Activated T-helper 1 cell treated with anti-CD3 and anti-CD28 coated beads, Interleukin-12 subunit alpha, Interleukin-12 subunit beta, Interleukin-2, Interleukin-4 antibody, amounts not matched to agents 30 ng/mL and 10 ng/mL and 1 ng/mL, durations not matched to agents 14 hours and 24 hours and 36 hours (primary cell): ENCODE measurements at places on chromosomes 13 and 19.
A peak's percentile ranks its signal among the peaks of the same experiment; 100 is the strongest.

GRCh38 chr13:113905942-113906341 lies 42.1 kb upstream of the GAS6 start:
- DNase-seq = no peak

GRCh38 chr19:40312533-40312932 lies 27.4 kb upstream of the AKT2 start:
- DNase-seq = no peak

DNA sequence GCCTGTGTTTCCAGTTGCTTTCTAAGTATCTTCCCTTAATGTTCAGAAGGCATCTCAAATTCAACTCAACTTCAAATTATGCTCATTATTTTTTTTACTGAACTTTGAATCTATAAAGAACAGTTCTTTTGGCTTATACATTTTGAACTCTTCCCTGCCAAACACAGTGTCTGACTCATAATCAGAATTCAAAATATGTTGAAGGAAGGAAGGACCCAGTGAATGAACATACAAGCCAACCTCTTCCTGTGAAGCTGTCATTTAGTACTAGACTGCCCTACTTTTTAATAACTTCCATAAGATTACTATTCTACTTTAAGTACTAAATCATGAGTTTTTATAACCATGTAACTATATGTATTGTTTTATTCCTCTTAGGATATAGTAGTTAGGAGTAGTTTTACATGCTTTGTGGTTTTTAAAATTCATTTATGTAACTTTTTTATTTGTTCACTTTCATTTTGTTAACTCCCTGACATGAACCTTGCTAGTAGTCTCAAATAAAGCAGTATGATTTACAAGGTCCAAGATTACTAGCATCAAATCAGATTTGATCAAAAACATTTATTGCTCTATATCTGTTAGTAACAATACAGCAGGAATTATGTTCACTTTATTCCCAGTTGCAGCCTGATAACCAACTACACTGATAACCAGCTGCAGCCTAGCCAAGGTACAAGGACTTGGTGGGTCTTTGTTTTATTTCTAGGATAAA lies 6.4 kb downstream of the NUDT15 start:
- DNase-seq = no peak

- no peak for DNase-seq
Measured at GRCh38 chr13:76271728-76272232, 614.4 kb downstream of the KCTD12 start.

- no peak for DNase-seq
Measured at GRCh38 chr19:29079356-29080032, 133.5 kb downstream of the UQCRFS1 start.

DNA sequence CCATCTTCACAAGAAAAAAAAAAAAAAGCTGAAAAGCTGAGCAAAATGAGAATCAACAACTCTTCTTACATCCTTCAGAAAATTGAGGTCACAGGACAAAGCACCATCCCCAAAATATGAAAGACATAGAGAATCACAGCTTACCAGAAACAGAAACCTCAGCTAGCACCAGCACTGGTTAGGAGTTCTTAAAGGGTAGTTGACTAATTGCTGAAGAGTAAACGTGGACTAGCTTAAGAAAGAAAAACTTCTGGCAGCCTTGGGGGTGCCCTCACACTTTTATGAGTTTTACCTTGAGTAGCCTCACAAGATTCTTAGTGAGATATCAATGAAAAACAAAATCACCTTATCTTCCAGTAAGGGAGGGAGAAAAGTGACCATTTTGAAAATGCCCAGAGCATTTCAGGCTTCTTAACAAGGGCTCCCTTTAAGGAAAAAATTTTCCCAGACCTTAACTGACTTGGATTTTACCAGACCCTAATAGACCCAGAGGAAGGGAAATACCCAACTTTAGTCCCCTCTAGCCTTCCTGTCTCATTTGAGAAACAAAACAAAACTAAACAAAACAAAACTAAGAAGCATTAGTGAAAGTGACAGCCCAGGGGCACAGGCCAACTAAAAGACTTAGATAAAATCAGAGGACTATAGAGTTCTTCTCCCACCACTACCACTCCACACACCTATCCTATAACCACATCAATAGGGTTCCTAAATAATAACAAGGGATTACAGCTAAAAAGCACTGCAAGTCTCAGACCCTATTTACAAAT lies 888.6 kb downstream of the DIAPH3 start:
- DNase-seq = no peak

DNA sequence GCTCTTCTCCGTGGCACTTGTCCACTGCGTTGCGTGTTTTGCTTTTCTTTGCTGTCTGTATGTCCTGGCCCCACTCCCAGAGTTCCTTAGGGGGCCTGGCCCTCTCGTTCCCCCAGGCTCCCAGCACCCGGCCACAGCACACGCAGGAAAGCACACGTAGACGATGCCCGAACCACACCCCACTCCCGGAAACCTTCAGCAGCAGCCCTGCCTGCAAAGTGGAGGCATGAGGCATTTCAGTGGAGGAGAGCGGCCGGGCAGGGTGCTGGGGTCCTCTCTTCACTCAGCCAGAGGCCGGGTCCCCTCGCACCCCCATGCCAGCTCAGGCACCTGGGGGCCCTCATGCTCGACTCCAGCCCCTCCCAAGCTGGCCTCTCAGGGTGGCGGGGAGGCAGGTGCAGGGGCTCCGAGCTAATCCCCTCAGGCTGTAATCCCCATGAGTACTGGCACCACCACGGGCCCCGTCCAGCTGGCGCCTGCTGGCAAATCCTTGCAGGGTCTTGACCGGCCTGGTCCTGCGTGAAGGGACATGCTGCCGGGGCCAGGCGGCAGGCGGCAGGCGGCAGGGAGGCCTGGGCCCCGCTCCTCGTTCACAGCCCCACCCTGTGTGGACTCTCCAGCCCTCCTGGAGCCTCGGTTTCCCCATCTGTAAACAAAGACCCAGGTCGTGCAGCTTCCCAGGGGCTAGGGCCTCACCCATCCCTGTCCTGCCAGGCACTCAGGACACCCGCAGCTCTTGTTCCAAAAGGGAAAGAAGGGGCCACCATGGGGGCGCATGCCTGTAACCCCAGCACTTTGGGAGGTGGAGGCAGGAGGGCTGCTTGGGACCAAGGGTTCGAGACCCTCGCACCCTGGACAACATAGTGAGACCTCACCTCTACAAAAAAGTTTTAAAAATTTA lies 7.0 kb downstream of the PIP5K1C start:
- DNase-seq = no peak

GRCh38 chr19:55454787-55455243 lies 6.6 kb downstream of the ISOC2 start:
- peak; percentile 29 for DNase-seq

GRCh38 chr13:47718556-47718955 lies 282.5 kb downstream of the SUCLA2 start:
- DNase-seq = no peak

GRCh38 chr13:46839399-46839798 lies 42.4 kb upstream of the ESD start:
- DNase-seq = no peak

DNA sequence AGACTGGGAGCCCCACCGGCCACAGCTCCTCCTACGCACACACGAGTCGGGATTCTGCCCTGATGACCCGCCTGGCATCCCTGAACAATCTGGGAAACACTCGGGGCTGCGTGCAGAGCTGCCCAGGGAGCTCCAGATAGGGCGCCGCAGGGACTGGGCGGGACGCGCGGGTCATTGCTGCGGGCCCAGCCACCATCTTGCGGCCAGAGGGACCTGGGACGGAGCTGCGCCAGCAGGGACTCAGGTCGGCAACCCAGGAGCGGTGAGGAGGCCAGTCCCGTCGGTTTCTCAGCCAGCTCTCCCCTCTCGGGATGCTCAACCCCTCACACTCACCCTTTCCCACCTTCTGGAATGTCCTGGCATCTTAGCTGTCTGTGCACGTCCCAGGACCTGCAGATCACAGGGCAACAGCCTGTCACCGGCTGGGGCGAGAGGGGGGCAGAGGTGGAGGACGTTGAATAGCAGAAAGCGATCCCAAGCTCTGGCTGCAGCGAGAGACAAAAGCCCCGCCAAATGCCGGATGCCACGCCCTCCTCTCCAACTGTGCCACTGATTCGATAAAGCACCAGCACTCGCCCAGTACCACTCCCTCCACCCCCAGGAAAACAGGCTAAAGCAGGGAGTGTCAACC lies 20.4 kb upstream of the ZNF91 start:
- no peak for DNase-seq

GRCh38 chr19:2221250-2221831 lies 14.8 kb downstream of the PLEKHJ1 start:
- DNase-seq = no peak

GRCh38 chr13:25379011-25379410 lies 7.2 kb downstream of the ATP8A2 start:
- no peak for DNase-seq

DNA sequence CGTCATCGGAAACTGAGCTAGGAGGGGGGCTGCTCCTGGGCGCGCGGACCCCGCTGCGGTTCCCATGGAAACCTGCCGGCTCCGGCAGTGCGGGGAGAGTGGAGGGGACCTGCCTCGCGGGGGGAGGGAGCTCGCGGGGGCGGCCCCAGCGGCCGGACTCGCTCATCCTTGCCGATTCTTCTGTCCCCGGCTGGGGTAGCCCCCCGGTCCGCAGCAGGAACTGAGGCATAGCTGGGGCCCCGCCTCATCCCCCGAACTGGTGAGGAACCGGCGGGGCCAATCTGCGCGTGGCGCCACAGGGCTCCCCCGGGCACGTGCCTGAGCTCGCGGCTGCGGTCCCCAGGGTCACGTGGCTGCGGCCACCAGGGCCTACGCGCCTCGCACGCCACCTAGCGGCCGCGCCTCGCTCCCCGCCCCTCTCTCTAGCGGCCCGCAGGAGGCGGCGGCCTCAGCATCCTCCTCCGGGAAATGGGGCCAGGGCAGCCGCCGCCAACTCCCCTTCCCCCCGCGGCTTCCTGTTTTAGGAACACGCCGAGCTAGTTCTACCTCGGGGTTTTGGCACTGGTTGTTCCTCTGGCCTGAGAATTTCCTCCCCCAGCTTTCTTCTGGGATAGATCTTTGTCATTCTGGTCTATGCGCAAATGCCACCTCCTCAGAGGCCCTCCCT lies 1.7 kb upstream of the ELAVL3 start:
- peak; percentile 84 for DNase-seq

DNA sequence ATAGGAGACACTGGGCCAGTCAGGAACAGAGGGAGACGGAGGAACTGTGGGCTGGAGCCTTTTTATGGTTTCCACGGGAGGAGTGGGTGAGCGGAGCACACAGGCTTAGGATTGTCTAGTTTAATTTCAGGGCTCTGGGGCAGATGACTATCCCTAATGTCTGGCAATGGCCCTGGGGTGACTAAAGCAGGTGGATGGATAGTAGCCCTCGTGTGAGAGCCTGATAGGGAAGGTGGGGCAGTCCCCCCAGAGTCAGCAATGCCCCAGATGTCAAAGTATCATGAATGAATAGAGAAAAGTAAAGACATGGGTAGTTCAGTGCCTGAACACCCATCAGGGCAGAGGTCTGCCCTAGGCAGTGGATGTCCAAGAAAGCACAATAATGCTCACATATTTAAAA lies 94.2 kb downstream of the ZDHHC20 start:
- no peak for DNase-seq

GRCh38 chr13:73754727-73755292 lies 379.4 kb downstream of the KLF12 start:
- DNase-seq = no peak

GRCh38 chr13:46396341-46396740 lies 9.3 kb upstream of the RUBCNL start:
- DNase-seq = no peak

DNA sequence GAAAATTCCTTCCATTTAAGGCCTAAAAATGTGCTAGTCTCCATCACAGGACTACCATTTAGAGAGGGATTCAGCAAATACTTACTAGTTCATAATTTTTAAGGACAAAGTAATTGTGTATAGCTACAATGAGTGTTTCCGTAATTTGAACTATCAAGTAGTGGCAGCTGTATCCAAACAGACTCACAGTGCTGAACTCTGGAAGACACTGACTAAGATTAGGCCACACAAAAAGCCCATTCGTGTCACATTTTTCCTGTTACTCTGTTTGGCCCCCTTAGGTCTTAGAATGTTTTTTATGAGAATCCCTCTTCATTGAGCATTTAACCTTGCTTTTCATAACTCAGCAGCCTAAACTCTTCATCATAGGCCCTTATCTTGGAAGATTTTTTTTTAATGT lies 731.2 kb upstream of the PCDH9 start:
- DNase-seq = no peak

DNA sequence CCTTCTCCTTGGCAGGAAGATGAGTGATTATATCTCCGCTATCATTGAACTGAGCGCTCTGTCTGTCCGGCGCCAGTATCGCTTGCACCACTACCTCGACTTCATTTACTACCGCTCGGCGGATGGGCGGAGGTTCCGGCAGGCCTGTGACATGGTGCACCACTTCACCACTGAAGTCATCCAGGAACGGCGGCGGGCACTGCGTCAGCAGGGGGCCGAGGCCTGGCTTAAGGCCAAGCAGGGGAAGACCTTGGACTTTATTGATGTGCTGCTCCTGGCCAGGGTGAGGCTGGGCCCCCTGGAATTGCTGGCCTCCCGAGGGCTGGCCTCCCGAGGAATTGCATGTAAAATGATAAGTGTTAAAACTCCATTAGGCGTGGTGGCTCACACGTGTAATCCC lies 32.1 kb downstream of the CYP4F22 start:
- DNase-seq = no peak

- no peak for DNase-seq
Measured at GRCh38 chr19:33268162-33268991, 34.0 kb downstream of the CEBPA start.

- no peak for DNase-seq
Measured at GRCh38 chr19:577439-578392, 5.3 kb downstream of the BSG start.

DNA sequence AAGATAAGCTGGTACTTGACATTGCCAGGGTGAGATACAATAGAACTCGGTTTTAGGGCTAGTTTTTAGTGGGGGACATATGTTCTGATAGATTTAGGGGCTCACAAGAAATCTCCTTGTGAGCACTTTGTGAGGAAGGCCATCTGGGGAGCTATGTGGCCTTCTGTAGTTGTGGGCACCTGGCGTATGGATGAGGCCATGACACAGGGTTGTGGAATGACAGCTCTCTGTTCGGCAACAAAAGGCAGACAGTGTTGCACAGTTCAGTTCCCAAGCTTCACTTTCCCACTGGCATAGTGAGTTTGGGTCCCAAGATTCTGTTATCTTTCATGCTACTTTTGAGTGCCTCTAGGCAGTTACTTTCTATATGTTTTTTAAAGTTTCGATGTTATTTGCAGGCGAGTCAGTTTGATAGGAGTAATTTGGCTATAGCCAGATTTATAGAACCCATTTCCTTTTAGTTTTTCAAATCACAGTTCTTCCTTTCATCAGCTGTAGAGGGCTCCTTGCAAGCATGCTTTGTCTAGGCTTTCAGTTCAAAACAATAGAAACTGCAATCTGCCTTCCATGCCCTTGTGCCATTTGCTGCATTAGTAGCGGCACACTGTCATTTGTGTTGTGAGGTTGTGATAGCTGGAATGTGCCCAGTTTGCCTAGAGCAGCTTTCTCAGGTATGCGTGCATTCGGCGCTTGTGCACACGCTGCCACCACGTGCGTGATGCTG lies 70.6 kb upstream of the TEX29 start:
- no peak for DNase-seq

DNA sequence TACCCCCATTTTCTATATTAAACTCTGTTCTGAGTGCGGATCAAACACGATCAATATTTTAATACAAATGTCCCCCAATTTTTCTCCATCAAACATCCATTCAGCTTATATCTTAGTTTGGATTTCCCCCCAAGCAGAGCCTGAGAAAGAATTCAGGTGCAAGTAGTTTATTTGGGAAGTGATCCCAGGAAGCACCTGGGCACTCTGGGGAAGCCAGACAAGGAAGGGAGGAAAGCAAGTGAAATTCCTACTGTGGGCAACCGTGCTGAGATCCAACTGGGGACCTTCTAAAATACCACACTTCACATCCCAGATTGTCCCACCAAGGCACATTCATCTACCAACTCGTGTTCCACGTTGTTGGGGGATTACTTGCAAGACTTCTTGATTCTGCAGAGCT lies 323.4 kb upstream of the NBEA start:
- no peak for DNase-seq
